ENCODE measurements at places on chromosomes 5 and 9.

- no peak for DNase-seq
Observed at GRCh38 chr5:144778561-144778960, 607.9 kb downstream of the KCTD16 start.

- DNase-seq: no peak
Observed at GRCh38 chr5:116922532-116922931, 347.9 kb upstream of the SEMA6A start.

DNA sequence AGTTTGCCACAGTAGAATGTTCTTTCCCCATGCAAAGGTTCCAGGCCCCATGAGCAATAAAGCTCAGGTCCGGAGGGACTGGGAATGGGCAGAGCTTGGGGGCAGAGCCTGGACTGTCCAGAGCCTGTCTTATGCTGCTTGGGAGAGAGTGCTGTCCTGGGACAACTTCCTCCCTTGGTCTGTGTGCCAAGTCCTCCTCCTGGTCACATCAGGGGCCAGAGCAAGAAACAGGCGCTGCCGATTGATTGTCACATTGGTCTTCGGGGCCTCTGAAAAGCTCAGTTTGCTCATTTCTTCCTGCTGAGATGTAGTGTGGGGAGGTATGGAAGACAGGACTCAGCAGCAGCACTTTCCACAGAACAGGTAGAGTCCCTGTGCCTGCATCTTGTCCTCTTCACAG lies 54.0 kb upstream of the FCN1 start:
- no peak for DNase-seq

DNA sequence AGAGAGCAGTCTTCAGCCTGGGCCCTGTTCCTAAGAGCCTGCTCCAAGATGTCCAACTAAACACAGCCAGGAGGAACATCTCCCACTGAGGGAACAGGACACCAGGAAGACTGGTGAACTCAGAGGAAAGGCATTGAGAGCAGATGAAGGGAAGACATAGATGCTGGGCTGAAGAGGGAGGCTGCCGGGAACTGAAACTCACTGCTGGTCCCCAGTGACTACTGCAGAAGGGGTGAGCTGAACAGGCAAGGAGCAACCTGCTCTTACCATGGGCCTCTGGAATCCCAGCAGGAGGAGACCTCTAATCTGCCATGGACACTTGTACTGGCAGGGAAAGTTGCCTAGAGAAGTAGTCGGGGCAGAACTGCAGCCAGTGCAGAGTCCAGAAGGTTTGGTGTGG lies 95.7 kb downstream of the TRPM3 start:
- DNase-seq: no peak

GRCh38 chr5:80069251-80069800 lies 34.2 kb downstream of the THBS4 start:
- DNase-seq: no peak

DNA sequence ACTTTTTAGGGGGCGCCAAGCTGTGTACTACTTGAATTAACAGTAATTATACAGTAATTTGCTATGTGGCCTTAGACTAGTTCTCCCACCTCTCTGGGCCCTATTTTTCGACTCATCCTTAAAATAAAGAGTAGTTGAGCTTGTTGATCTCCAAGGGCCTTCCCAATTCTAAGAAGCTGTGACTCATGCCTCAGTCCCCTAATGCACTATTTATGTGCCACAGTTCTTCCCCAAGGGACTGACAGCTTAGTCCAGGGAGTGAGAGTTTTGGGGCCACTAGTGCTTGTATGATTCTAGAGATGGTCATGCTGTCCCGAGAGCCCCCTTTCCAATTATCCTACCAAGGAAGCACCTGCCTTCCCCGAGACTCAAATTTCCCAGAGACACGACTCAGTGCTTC lies 149.7 kb downstream of the PAPPA start:
- no peak for DNase-seq

DNA sequence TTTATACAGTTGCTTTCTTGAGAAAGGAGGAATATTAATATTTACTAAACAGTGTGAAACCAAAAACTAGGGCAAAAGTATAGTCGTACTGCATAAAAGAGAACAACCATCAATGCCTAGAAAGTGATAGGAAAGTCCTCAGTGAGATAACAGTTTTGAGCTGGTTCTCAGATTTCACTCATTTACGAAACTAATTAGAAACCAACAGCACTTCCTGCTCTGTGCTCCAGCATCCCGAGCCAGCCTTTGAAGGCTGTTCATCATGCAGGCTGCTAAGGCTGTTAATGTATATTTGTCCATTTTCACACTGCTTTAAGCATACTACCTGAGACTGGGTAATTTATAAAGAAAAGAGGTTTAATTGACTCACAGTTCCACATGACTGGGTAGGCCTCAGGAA lies 2039.9 kb downstream of the EFNA5 start:
- DNase-seq: no peak

DNA sequence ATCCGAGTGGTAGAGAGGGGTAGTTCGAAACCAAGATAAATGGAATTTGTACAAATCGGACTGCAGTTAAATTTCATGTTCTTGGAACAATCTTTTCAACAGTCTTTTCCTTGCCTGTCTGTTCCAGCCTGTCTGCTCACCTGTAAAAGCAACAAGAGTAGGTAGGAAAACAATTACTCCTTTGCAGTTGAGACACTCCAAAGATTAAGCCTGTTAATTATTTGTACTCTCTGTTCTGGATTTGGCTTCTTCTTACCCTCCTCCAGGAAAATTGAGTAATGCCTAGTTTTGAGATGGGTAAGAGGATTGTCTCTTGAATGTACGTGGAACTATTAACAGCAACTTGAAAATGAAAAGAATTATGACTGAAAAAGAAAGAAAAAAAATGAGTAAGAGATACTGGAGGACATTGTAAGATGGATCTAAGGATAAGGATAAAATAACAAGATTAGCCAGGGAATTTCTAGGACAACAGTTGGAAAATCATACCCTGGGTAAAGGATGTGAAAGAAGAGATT lies 24.3 kb downstream of the SPAAR start:
- DNase-seq: no peak

DNA sequence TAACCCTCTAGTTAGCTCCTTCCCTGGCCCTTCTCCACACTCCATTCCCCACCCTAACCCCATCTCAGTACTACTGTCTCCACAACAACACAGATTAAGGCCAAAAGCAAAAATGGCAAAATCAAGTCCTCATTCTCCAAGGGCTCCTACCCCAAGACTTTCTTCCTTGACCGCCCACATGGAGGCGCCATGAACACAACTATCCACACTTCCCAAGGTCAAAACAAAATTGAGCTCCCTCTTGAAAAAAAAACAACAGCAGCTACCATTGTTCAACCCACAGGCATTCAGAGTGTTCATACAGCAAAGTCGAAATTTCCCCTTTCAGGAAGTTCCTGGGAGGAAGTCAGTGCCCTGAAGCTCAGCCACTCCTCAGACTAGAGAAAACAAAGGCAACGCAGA lies 54.4 kb downstream of the GNAQ start:
- peak; percentile 61 for DNase-seq

GRCh38 chr9:135306699-135307098 lies 172.9 kb upstream of the PPP1R26 start:
- no peak for DNase-seq

DNA sequence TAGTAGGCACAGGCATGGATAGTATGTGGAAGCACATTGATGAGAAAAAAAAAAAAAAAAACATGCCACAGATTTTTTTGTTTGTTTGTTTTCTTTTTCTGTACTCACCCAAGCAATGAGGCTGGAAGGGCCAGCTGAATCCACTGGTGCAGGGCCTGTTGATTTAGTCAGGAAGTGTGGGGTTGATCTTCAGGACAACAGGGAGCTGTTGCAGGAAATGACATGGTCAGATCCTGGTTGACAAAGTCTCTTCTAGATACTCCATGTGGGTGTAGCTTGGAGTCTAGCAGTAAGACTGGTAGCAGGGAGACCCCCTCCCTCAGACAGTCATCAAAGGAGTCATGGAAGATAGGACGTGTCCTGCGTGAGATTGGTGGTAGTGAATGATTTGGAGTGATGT lies 191.8 kb downstream of the PAPPA start:
- no peak for DNase-seq

GRCh38 chr5:141947316-141947715 lies 10.7 kb downstream of the PCDH12 start:
- DNase-seq: no peak

- DNase-seq: no peak
Observed at GRCh38 chr9:135473972-135474543, 5.5 kb upstream of the PPP1R26 start.

DNA sequence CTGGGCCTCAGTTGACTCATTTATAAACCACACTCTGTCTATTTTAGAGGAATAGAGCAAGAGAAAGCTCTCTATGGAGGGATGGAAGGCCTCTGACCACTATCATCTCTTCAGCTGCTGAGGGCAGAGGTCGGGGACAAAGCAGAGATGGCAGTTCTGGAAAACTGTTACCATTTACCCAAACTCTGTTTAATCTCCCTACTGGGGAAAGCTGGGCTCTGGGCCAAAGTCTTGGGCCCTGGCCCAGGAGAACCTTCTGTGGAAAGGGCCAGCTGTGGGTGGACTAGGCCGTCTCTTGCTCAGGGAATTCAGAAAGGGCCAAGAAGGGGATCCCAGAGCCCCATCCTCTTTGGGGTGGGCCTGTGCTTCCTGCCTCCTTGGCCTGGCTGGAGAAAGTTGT lies 100.0 kb downstream of the PSD2 start:
- no peak for DNase-seq

DNA sequence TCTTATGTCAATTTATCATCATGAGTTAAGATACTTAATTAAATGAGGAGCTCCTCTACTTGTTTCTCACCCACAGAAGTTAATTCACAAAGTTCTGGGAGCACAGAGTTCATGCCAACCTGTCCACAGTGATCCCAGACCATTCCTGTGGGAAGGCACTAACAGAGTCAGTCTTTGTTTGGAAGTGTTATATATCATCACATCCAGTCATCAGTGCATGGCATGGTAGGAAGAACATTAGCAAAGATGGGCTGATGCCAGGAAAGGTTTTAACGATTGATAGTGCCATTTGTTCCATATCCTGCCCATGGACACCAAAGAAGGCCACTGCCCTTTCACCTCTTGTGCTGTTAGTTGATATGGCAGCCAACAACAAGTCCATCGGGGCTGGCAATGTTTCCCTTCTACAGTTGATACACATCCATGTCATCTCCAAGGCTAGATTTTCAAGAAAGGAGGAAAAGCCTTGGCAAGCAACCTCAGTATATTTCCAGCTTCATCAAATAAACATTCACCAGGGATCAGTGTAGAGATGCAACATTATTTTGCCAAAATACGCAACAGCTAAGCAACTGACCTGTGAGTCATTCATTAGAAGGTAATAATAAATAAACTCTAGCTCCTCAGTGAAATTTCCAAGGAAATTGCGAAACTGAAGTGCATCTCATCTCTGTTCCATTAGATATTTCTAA lies 169.6 kb downstream of the RORB start:
- DNase-seq: no peak

- DNase-seq: no peak
Observed at GRCh38 chr5:94335936-94336335, 282.5 kb downstream of the KIAA0825 start.

DNA sequence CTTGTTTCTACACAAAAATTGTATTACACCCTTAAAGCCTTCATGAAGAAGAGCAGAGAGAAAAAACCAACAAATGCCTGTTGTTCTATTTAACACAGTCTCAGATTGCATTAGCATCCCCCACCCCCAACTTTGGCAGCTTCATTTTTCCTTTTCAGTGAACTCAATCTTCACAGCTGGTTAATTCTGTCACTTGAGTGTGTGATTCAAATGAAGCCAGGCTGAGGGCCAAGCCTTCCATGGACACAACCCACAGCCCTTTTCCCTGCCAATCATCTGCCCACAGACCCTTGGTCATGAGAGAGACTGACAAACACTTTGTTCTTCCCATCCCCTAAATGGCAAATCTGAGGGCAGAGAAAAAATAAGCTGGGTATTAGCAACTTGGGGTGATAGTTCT lies 217.5 kb upstream of the NMUR2 start:
- DNase-seq: no peak

DNA sequence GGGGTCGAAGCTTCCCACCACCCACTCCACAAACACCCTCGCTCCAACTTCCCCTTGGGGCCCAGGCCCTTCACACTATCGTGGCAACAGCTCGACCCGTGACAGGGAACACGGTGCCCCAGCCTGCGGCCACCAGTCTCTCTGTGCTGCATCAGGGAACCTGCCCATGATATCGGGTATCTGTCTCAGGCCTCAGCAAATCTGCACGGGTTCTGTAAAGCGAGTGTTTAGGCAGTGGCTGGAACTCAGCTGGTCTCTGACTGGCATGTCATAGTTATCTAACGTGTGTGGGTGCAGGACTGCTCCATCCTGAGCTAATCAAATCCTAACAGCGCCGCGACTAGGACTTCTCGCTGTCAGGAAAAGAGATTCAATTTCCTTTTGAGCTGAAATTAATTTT lies 42.9 kb downstream of the DBH start:
- no peak for DNase-seq

DNA sequence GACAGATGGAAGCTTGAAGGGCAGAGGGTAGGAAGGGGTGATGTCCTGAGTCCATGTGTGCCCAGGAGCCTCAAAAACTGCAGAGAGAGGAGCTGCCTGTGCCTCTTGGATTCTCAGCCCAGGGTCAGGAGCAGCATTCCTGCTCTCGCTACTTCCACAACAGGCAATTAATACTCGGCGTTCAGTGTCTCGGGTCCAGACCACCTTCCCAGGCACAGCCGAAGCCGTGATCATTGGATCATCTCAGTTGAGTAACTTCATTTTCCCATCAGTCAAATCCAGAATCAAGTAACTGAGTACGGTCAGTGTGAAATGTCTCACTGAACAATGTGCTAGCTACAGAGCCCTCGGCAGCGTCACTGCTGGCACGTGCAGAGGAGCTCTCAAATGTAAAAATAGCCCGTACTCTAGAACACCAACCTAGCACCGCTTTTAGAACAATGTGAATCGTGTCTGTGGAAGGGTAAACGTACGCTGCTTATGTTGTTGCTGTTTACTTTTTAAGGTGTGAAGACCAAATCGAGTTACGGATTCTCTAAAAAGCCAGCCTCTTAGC lies 63.5 kb upstream of the IRX4 start:
- no peak for DNase-seq

- DNase-seq: no peak
Observed at GRCh38 chr9:107342476-107343161, 59.5 kb downstream of the RAD23B start.

- DNase-seq: no peak
Observed at GRCh38 chr5:139457653-139458306, 4.8 kb downstream of the ECSCR start.

- DNase-seq: no peak
Observed at GRCh38 chr9:27387722-27388121, 90.8 kb upstream of the EQTN start.

DNA sequence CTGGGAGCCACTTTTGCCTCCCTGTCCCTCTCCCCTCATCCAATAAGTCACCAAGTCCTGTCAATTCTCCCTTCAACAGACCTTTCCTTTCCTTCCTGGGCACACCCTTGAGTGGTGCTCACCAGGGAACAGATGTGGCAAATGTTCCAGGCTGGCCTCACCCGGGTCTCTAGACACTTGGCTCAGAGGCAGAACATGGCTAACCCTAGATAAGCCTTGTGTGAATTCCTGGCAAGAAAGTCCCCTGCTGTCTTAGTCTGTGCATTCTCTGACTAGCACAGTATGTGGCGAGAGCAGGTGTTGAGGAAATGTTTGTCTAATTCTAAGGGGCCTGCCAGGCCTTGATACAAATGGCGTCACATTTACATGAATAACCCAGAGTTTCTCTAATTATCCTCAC lies 41.2 kb upstream of the PTGS1 start:
- DNase-seq: no peak

- no peak for DNase-seq
Observed at GRCh38 chr5:53179691-53180090, 70.1 kb upstream of the MOCS2 start.

- DNase-seq: no peak
Observed at GRCh38 chr5:115467628-115468027, 76.9 kb downstream of the FEM1C start.
